ENCODE measurements at places on chromosomes 12 and 14. TPM values are rescaled to one million over a fixed set of nuclear protein-coding genes. Genes with fewer than 3 reads are reported as not detected.
A peak's percentile ranks its signal among the peaks of the same experiment; 100 is the strongest.

The FAM181A gene
- total RNA-seq = not detected

DNA sequence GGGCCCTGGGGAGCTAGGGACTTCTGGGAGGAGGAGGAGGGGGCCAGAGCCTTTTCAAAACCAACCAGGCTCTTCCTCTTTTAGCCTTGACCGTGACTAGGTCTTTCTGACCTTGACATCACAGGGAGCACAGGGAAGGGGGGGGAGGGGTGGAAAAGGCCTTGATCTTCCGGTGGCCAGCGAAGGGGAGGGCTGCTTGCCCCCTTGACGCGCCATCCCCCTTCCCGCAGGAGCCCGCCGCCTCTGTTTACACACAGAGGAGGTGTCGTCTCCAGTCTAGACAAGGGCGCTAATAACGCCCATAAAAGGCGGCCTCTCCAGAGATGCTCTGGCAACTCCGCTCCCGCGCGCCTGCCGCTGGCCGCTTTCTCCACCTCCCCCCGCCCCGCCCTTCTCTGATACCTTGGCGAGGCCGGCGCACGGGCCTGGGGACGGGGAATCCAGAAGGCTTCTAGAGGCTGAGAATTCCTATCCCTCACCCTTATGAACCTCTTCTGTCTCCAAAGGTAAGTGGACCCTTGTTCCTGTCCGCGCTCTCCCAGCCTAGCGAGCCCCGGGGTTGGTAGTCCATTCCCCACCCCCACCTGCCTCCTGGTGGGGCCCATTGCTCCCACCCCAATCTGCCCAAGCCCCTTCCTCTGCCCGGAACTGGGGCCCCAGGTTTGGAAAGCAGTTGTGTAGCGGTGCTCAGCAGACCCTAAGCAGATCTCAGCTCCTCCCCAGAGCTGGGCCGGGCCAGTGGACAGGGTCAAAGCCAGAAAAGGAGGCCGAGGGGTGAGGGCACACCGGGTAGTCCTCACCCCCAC, 4.9 kb upstream of the HOXC12 start:
- DNase-seq = peak; percentile 69

GRCh38 chr14:102829016-102829548, 51.8 kb downstream of the TRAF3 start:
- no peak for DNase-seq

GRCh38 chr14:54767139-54767431, 135.5 kb downstream of the GCH1 start:
- DNase-seq = no peak

DNA sequence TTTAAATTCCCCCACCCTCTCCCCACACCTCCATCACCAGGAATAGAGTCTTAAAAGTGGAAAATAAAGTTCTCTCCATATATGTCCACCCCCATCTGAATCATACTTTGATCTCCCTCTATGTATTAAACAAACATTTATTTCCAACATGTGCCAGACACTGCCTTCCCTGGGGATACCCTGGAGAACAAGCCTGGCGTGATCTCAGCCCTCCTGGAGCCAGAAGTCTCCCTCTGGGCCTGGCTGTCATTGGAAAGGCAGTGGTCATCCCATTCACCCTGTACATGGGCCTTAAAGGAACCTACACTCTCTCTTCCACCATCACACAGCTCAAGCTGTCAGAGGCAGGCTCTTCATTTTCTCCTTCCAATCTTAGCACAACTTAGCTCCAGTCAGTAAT, 143.6 kb downstream of the EMP1 start:
- no peak for DNase-seq

The DERA gene
- total RNA-seq = 36.1 TPM

DNA sequence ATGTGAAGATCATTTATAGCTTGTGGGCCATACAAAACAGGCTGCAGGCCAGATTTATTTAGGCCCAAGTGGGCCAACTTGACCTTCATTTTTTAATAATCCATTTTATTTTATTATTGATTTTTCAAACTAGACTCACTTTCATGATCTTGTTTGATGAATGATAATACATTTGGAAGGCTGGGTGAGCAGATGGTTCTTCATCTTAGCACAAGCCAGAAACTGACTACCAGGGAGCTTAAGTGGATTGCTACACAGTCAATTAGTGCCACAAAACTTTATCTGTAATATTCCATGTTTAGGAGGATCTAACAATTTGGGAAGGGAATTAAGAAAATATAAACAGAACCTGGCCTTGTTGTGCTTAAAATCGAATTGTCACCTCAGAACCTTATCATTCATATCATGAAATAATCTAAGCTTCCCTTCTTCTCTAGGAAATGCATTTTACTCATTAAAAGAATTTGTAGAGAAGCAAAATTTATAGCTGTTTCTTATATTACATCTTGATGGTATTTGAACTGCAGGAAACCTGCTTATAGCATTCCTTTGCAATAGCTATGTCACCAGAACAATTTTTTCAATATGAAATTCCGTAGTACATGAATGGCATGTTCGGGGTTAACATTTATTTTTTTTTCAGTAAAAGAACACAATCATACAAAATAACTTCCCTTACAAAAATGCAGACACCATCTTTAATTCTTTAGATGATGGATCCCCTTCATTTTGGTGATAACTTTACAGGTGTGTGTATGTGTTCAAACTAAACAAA, 62.0 kb upstream of the CSRP2 start:
- no peak for DNase-seq

All from left lung (tissue), 14 donors.